ENCODE measurements at places on chromosomes 2 and 18. TPM values are rescaled to one million over a fixed set of nuclear protein-coding genes. Genes with fewer than 3 reads are reported as not detected.

The NMUR1 gene
- 0.27 TPM for polyA plus RNA-seq

DNA sequence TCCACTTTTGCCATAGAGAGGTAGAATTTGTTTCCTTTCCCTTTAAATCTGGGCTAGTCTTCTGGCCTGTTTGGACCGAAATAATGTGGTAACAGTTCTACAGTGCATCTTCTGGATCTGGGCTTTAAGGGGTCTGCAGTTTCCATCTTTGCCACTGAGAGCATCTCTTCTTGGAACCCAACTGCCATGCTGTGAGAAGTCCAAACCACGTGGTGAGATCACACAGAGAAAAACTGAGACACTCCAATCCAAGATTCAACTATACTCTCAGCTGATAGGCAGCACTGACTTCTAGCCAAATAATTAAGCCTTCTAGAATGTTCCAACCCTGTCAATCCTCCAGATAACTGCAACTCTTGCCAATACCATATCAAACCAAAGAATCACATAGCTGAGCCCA, 261.1 kb downstream of the INSIG2 start:
- H3K27me3 ChIP-seq = peaks cover 17% of the 10 kb centered on the region
- H3K27ac ChIP-seq = no peak overlapping the region
- H3K36me3 ChIP-seq = no peaks in the 10 kb centered on the region
- DNase-seq = no peak

The UPP2 gene
- not detected for polyA plus RNA-seq

GRCh38 chr2:184504252-184504651, 94.1 kb upstream of the ZNF804A start:
- no peaks in the 10 kb centered on the region for H3K27me3 ChIP-seq
- no peaks in the 10 kb centered on the region for H3K36me3 ChIP-seq
- H3K27ac ChIP-seq = no peak overlapping the region
- no peak overlapping the region for H3K4me3 ChIP-seq
- no peak for DNase-seq

All from CD4-positive, CD25-positive, alpha-beta regulatory T cell (primary cell).